ENCODE measurements at places on chromosomes 5 and 9.

DNA sequence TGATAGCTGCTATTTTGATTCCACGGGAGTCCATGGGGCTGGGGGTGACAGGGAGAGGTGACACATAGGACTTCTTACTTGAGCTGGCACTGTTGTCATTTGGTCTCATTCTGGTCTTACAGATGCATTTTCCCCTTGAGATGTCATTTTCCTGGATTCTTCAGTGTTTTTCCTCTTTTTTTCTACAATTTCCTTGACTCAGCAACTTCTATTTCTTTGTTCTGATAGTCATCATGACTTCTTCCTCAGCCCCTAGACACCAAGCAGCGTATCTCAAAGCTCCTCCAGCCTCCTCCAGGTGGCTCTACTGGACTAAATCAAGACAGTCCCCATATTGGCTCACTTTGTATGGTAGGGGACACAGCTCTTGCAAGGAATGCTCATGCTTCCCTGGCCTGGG, 16.5 kb downstream of the LVRN start:
- no peak for DNase-seq

- DNase-seq, result no peak
Measured at GRCh38 chr9:90016272-90016671, 411.5 kb downstream of the GADD45G start.

DNA sequence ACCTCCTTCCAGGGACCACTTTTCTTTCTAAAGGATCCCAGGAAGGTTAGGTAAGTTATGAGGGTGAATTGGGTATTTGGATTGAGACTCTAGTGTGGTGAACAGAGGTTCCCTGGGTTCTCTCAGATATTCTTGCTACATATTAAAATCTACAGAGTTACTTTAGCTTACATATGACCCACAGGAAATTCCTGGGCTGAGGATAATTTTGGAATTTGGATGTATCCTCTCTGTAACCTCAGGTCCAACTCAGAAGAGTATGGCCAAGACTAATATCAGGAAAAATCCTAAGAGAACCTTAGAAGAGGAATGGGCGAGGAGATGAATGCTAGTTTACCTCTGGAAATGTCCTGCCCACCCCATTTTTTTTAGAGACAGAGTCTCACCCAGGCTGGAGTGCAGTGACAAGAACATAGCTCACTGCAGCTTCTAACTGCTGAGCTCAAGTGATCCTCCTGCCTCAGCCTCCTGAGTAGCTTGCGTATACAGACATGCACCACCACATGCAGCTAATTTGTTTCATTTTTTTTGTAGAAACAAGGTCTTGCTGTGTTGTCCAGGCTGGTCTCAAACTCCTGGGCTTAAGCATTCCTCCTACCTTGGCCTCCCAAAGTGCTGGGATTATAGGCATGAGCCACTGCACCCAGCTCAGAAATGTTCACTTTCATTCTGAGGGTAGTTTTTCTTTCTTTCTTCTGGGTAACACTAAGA, 196.4 kb downstream of the ARHGEF28 start:
- DNase-seq, result no peak

GRCh38 chr5:1725641-1726468, 73.8 kb downstream of the MRPL36 start:
- no peak for DNase-seq

DNA sequence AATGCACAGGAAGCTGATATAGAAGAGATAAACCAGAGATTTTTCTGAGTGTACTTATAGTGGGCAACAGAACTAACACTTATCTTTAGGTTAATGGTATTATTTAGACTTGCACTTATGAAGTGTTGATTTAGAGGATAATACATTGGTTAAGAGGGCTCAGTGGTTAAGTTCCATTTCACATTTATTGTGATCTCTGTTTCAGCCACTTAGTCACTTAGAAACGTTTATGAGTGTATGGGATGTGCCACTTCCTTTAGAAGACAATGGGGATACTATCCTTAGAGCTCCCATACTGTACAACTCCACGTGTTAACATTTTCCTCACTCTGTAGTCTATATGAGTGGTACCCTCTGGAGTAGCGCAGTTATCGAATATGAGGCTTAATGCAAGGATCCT, 57.5 kb downstream of the PIP5K1B start:
- DNase-seq, result no peak

GRCh38 chr5:180790020-180790419, 12.6 kb downstream of the MGAT1 start:
- no peak for DNase-seq

GRCh38 chr5:9851458-9851857, 221.3 kb upstream of the TAS2R1 start:
- DNase-seq, result no peak

- peak; percentile 8 for DNase-seq
Measured at GRCh38 chr5:157744051-157745011, 819 bp downstream of the LSM11 start.

DNA sequence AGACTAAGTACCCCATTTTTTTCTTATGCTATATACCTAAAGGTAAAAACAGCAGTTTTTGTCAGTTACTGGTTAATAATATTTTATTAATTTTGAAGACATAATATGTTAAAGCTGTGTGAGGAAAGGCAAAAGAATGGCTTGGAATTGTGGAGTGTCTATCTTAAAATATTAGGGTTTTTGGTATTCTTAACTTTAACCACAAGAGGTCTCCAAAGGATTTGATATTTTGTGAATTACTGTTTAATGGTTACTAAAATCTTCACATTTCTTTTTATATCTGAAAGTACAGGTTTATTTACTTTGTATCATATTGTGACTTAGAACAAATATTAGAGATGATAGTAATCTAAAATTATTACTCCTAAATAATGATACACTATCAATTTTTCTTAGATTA, 32.0 kb upstream of the DHFR start:
- DNase-seq, result no peak

DNA sequence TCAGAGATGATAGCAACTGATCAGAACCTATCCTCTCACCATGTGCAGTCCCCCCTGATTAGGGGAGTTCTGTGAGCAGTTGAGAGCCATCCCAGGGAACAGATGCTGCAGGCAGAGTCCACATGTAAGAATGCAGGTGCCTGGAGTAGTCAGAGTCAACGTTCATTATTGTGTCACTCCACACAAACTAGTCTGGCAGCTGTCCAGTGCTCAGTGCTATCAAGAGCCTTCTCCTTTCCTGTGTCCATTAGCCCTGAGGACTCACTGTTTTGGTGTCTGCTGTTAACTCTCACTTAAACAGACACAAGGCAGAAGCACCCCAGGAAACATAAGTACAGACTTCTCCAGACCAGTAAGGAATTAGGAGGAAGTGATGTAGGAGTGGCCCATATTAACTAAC, 2.5 kb downstream of the SH3TC2 start:
- DNase-seq, result no peak

- DNase-seq, result no peak
Measured at GRCh38 chr9:38061326-38061977, 7.6 kb downstream of the SHB start.

DNA sequence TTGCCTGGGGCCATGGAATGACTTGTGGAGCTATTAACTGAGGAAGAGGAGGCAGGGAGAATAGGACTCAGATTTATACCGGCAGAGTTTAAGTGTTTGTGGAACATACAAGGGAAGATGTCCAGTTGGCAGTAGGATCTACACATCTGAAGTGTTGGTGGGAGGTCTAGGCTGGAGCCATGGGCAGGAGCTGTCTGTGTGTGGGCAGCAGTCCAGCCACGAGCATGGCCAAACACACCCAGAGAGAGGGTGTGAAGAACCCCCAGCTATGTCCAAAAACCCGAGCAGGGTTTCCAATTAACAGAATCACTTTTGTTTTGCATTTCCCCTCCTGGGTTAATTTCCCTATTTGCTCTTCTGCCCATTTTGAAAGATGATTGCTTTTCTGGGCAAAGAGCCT, 393.7 kb downstream of the CDK5RAP2 start:
- no peak for DNase-seq

DNA sequence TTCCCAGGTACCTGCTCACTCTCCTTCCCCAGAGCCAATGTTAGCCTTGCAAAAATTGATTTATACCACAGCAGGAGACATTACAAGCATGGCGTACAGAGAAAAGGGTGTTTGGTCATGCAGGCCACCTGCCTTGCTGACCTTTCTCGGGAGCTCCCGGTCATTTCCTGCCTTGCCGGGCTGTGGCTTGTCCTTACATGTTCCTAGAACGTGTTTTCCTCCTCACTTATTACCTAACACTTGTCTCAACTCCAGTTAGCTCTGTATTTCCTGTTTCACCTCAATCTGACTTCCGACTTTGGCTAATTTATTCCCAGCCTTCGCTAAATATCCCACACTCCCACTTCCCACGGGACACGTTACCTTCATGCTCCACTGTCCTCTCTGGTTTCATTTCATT, 282.5 kb downstream of the ICE1 start:
- DNase-seq, result no peak

DNA sequence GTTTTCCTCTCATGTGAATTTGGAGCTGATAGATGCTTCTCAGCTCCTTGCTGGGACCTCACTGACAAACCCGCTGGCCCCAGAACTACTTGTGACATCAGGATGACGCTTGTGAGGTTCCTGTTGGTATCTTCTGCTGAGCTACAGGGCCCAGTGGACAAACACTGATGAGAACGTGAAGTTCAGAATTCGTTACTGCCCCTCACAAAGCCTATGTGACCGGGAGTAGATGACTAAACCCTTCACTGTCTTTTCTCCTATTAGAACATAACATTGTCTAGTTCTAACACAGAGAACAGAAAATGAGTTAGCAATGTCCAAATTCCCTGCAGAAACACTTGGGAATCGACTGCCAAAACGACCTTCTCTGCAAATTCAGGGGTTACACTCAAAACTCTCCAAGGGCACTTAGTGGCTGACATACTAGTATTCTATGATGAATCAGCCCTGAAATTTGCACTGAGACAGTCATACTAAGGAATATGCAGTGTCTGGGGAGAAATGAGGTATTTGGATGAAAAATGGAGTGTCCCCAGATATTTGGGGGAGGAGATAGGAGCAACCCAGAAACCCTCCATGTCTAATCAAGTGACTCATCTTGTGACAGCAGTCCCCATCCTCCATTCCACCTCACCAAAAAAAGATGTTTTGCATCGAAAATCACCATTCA, 143.2 kb upstream of the TRIM32 start:
- no peak for DNase-seq

DNA sequence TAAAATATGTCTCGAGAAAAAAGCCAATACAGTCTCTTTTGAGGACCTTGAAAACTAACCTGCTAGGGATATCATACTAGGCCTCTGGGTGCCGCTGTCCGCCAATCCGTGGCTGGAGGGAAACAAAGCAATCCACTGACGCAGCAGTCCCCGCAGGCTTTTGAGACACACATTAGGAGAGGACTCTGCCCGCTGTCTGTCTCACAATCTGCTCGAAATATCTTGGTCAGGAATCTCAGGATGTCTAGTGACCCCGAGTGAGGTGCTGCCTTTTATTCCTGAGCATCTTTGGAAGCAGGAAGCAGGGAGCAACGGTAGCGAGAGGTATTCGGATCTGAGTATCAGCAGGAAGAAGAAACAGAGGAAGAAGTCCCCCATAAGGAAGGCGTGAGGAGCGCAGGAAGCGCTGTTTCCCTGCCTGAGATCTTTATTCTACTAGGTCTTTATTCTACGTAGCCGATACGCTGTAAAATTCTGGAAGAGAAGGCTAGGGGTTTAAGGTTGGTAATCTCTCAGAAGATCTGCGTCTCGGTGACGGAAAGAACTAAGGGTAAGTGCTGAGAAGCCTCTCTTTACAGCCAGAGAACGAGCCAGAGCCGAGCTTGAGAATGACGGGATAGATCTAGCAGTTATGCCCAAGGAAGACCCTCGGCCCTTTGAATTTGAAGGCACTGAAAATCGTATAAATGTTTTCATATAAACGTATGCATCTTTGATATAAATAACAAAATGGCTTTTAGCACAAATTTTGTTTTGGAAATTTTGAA, 4.0 kb upstream of the PCDHGA1 start:
- DNase-seq, result peak; percentile 31

DNA sequence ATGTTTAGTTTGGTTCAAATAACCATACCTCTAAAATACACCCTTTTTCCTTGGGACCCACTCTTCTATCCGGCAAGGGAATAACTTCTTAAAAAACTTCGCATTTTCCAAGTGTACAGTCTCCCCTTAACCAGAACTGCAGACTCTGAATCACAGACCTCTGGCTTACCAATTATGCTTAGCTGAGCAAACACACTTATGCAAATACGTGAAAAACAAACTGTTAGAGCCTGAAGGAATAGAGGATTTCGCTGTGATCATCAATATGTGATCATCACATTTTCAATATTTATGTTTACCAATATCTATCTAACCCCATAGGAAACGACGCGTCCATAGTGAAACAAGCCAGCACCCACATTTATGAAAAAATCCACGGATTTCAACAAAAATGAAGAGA, 1.3 kb downstream of the LPAR1 start:
- no peak for DNase-seq

GRCh38 chr5:39423331-39423751, 1.4 kb downstream of the DAB2 start:
- no peak for DNase-seq

DNA sequence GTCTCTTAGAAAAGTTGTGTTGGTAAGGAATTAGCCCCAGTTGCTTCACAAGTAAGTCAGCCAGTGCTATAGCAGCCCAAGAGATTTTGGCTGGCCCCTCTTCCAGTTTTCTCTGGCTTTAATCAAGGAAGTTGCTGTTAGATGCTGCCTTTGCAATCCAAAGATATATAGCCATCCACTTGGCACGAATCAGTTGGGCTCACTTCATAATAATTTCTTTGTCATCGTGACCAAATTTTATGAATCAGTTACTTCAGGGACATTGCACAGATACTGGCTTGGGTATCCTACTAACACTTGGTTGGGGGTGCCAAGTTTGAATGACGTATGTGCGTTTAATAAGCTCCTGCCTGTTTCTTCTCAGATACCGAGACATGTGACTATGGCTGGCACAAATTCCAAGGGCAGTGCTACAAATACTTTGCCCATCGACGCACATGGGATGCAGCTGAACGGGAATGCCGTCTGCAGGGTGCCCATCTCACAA, 81.5 kb downstream of the VCAN start:
- DNase-seq, result no peak

GRCh38 chr9:98811051-98811650, 3.7 kb downstream of the GALNT12 start:
- no peak for DNase-seq

- no peak for DNase-seq
Measured at GRCh38 chr5:43854697-43855292, 251.8 kb downstream of the NNT start.

DNA sequence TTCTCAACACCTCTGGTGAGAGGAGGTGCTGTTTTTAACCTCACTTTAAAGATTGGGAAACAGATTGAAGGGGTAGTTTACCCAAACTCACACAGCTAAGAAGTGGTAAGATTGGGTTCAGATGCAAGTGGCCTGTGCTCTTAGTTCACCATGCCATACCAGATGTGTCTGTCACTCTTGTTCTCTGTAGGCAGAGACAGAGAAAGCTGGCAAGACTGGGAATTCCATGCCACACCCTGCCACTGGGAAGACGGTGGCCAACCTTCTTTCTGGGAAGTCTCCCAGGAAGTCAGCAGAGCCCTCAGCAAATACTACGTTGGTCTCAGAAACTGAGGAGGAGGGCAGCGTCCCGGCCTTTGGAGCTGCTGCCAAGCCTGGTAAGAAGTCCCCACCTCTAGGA, 11.0 kb downstream of the TCOF1 start:
- no peak for DNase-seq

Data from stimulated activated CD8-positive, alpha-beta memory T cell treated with anti-CD3 and anti-CD28 coated beads, Interleukin-2, amount 100 ng/mL, for 48 hours (primary cell).